Tibial nerve (tissue), 4 donors: ENCODE measurements at places on chromosomes 6 and 20. TPM values are rescaled to one million over a fixed set of nuclear protein-coding genes. Genes with fewer than 3 reads are reported as not detected.

ZNF311 gene
- total RNA-seq = 0.84 TPM

C20orf144 gene
- total RNA-seq = not detected

ATXN1 gene
- total RNA-seq = 44.1 TPM

SCUBE3 gene
- 0.30 TPM for total RNA-seq

CTAGE9 gene
- not detected for total RNA-seq

MLN gene
- total RNA-seq = not detected

FAM209A gene
- total RNA-seq = not detected

EBF4 gene
- total RNA-seq = 15.6 TPM

DNA sequence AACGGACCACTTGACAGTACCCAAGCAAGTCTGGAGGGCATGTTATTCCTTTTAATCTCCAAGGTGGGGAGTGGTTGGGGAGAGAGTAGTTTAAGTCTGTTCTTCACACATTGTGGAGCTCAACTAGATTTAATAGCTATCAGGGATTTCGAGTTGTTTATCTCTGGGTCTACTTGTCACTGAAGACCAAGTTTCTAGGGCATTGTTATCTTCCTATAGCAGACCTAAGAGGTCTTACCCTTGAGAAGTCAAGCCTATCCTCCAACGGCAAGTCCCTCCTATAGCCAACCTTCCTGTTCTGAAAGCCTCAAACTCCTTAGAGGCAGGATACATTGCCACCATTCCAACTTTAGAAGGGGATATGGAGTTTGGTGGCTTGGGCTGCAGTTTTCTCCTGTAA is 164.5 kb upstream of the MOCS1 start:
- H3K27ac ChIP-seq = no peak overlapping the region
- no peaks in the 10 kb centered on the region for H3K27me3 ChIP-seq
- no peak for DNase-seq
- H3K36me3 ChIP-seq = no peaks in the 10 kb centered on the region
- H3K4me1 ChIP-seq = no peaks in the 10 kb centered on the region

- peaks cover 45% of the 10 kb centered on the region for H3K36me3 ChIP-seq
- no peaks in the 10 kb centered on the region for H3K4me1 ChIP-seq
- H3K27me3 ChIP-seq = no peaks in the 10 kb centered on the region
- DNase-seq = no peak
Measured at GRCh38 chr6:53290537-53291510, 57.9 kb downstream of the ELOVL5 start.

DNA sequence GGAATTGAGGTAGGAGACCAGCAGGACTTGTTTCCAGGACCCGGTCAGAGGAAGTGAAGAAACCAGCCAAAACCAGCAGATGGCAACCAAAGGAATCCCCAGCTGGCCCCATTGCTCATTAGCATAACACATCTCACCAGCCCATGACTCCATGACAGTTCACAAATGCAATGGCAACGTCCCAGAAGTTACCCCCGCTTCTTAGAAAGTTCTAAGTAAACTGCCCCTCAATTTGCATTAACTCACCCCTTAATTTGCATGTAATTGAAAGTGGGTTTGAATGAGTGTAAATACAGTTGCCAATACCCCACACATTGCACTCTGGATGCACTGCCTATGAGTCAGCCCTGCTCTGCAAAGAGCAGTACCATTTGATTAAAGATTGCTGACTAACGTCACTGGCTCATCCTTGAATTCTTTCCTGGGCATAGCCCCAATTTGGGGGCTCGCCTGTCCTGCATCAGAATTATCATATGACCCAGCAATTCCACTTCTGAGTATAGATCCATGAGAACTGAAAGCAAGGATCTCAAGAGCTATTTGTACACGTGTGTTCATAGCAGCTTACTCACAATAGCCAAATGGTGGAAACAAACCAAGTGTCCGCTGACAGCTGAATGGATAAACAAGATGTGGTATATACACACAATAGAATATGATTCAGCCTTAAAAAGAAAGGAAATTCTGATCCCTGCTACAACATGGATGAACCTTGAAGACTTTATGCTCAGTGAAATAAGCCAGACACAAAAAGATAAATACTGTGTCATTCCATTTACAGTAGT is 36.4 kb downstream of the MYLK4 start:
- H3K4me3 ChIP-seq = no peak overlapping the region
- no peak for DNase-seq
- H3K27ac ChIP-seq = no peak overlapping the region

- H3K4me1 ChIP-seq = no peaks in the 10 kb centered on the region
- H3K4me3 ChIP-seq = no peak overlapping the region
- no peak for DNase-seq
- peaks cover 66% of the 10 kb centered on the region for H3K36me3 ChIP-seq
Measured at GRCh38 chr20:49123982-49124381, 64.2 kb downstream of the STAU1 start.

DNA sequence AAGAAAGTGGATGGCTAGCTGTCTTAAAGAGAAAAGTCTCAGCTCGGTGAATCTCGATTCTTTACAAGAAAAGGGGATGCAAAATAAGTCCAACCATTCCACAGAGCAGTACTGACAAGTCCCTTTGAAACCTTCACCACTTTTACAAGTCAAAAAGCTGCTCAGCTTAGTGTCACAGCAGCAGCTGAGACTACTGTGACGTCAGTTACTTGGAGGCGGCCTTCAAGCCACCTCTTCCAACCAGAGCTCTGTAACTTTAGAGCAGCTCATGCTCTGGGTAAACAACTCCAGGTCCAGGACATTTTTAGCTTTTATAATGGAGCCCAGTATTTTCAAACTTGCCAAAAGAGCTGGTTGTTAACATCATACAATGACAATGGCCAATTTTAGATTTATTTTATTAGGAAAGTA is at the start of gene KIAA0408:
Gene KIAA0408, minus strand, starts transcription at position 159 of the 411 bp plus-strand sequence. CDS start 5,408 bp downstream, outside the sequence.
- H3K36me3 ChIP-seq = no peaks in the 10 kb centered on the region
- peak within 1 kb of the TSS; percentile 20 for H3K4me3 ChIP-seq
- H3K27me3 ChIP-seq = no peaks in the 10 kb centered on the region
- no peaks in the 10 kb centered on the region for H3K4me1 ChIP-seq

- peaks cover 52% of the 10 kb centered on the region for H3K36me3 ChIP-seq
- no peak overlapping the region for H3K27ac ChIP-seq
- DNase-seq = no peak
- no peaks in the 10 kb centered on the region for H3K4me1 ChIP-seq
- H3K4me3 ChIP-seq = no peak overlapping the region
Measured at GRCh38 chr20:507006-507758, 36.4 kb downstream of the CSNK2A1 start.

DNA sequence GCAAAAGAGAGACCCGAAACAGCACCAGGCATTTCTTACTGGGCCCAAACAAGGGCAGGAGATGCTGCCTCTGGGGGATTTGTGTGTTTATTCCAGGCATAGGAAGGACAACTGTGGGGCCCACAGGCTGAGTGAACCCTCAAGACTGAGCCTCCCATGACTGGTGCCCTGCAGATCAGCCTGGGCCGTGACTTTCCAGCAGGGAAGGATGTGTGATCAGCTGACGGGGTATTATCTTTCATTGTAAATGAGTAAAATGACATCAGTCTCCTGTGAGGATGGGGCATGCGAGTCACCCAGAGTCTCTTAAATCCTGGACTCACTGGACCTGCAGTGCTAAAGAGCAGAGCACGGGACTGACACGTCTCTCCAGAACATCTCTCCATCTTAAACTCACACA is 3.9 kb upstream of the TEAD3 start:
- no peak overlapping the region for H3K27ac ChIP-seq
- H3K4me3 ChIP-seq = no peak overlapping the region
- H3K4me1 ChIP-seq = no peaks in the 10 kb centered on the region
- DNase-seq = no peak
- H3K36me3 ChIP-seq = no peaks in the 10 kb centered on the region

GRCh38 chr20:55205665-55206064 is 730.3 kb downstream of the DOK5 start:
- no peaks in the 10 kb centered on the region for H3K36me3 ChIP-seq
- H3K27ac ChIP-seq = no peak overlapping the region
- H3K27me3 ChIP-seq = no peaks in the 10 kb centered on the region
- H3K4me1 ChIP-seq = no peaks in the 10 kb centered on the region
- H3K4me3 ChIP-seq = no peak overlapping the region

DNA sequence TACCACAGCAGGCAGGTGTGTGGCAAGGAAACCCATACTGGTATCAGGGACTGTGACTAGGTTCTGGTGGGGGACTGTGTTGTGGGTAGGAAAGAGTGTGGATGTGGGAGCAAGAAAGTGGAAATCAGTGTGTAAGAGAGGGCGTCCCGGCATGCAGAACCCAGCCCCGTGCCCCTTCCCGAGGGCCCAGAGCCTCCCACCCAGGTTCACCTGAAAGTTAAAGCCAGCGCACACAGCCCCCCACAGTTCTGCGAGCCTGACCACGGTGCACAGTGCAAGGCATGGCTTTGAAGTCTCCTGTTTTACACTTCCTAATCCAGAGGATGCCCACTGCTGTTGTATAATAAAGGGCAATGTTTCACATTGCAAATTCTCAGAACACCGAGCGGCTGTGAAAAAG is 22.7 kb downstream of the MAFB start:
- H3K4me1 ChIP-seq = no peaks in the 10 kb centered on the region
- H3K27ac ChIP-seq = no peak overlapping the region
- no peaks in the 10 kb centered on the region for H3K27me3 ChIP-seq
- H3K4me3 ChIP-seq = no peak overlapping the region
- no peaks in the 10 kb centered on the region for H3K36me3 ChIP-seq

DNA sequence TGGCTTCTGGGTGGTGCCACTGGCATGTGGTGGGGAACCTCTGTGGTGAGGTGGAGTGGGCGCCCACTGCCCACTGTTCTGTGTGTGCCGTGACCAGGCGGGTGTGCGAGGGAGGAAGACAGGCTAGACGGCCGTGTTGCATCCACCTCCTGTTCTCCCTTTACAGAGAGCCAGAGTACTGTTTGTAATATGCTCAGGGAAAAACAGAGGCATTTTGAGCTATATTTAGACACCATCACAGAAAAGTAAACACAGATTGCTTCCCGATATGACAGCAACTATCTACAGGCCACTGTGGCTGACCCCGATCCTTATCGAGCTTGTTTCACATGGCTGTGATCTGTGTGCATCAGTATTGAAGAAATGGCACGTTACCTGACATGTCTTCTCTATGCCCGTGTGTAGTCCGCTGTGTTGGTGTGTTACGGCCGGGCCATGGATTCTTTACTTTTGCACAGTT is 45.6 kb downstream of the ARID1B start:
- no peaks in the 10 kb centered on the region for H3K27me3 ChIP-seq
- H3K27ac ChIP-seq = no peak overlapping the region
- no peak for DNase-seq
- peaks cover 6% of the 10 kb centered on the region for H3K4me1 ChIP-seq

DNA sequence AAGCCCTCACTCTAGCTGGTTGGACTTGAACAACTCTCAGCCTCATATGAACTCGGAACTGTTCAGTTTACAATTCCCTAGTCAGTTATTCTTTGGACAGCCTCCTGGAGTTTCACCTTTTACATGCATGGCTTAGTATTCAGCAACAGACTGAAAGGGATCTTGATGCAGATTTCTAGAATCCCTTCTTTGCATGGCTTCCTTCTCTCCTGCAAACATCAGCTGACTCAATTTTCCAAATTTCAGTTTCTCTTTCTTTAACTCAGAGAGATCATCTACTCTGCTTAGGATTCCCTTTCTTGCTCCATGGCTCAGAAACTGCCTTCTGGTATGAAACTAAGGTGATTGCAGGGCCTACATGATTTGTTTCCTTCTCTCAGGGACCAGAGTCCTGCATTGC is 99.6 kb downstream of the CEP57L1 start:
- no peaks in the 10 kb centered on the region for H3K4me1 ChIP-seq
- no peaks in the 10 kb centered on the region for H3K27me3 ChIP-seq
- no peak overlapping the region for H3K27ac ChIP-seq
- no peaks in the 10 kb centered on the region for H3K36me3 ChIP-seq

DNA sequence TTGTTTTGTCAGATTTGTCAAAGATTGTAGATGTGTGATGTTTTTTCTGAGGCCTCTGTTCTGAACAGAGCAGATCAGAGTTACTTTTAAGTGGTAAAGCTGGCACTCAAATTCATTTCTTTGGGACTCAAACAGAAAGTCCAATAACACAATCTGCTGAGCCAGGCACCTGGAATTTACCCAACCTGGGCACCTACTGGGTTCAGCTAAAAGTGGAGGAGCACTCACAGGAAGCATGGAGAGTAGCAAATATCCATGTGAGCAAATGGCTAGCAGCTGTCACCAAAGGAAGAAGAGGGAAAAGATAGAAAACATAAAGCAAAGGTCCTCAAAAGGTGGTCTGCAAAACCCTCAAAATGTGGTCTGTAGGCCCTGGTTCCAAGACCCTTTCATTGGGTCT is 116.8 kb downstream of the FIG4 start:
- no peaks in the 10 kb centered on the region for H3K4me1 ChIP-seq
- no peaks in the 10 kb centered on the region for H3K36me3 ChIP-seq
- H3K27ac ChIP-seq = no peak overlapping the region
- no peaks in the 10 kb centered on the region for H3K27me3 ChIP-seq
- no peak for DNase-seq
- H3K4me3 ChIP-seq = no peak overlapping the region

DNA sequence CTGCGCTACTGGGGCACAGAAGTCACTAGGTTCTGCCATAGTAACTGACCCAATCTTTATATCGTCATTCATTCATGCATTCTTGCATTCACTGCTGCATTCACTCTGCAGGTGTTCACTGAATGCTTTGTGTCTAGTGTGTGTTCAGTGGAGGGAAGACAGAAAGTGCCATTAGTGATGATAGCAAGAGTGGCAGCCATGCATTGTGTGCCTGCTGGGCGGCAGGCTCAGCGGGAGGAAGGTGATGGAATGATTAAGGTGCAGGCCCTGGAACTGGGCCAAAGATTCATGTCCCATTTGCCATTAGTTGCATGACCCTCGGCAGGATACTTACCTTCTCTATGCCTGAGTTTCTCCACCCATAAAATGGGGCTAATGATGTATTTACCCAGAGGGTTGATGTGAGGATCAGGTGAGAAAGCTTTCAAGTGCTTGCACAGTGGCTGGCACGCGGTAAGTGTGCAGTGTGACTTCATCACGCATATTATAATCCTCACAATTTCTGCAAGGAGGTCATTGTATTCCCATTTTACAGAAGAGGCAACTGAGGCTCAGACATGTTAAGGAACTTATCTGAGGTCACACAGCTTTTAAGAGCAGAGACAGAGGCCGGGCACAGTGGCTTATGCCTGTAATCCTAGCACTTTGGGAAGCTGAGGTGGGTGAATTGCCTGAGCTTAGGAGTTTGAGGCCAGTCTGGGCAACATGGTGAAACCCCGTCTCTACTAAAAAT is 40.1 kb downstream of the ITPR3 start:
- H3K27ac ChIP-seq = no peak overlapping the region
- H3K4me3 ChIP-seq = no peak overlapping the region
- no peak for DNase-seq

- peaks cover 13% of the 10 kb centered on the region for H3K4me1 ChIP-seq
- peak; percentile 50 for DNase-seq
- no peak overlapping the region for H3K27ac ChIP-seq
- H3K27me3 ChIP-seq = no peaks in the 10 kb centered on the region
Measured at GRCh38 chr20:3687655-3688054, 5.8 kb upstream of the ADAM33 start.

- H3K4me3 ChIP-seq = no peak overlapping the region
- H3K4me1 ChIP-seq = no peaks in the 10 kb centered on the region
- H3K36me3 ChIP-seq = no peaks in the 10 kb centered on the region
- H3K27ac ChIP-seq = no peak overlapping the region
- H3K27me3 ChIP-seq = no peaks in the 10 kb centered on the region
Measured at GRCh38 chr6:170037541-170038250, 253.2 kb downstream of the DLL1 start.

GRCh38 chr6:72401865-72402264 is 220.0 kb upstream of the KCNQ5 start:
- H3K36me3 ChIP-seq = no peaks in the 10 kb centered on the region
- H3K27me3 ChIP-seq = no peaks in the 10 kb centered on the region
- H3K4me3 ChIP-seq = no peak overlapping the region
- no peaks in the 10 kb centered on the region for H3K4me1 ChIP-seq
